Omental fat pad (tissue), 4 donors: ENCODE measurements at places on chromosomes 3 and 15. TPM values are rescaled to one million over a fixed set of nuclear protein-coding genes. Genes with fewer than 3 reads are reported as not detected.

GRCh38 chr3:134149286-134149685, 101.4 kb downstream of the RYK start:
- no peak for DNase-seq

Gene IFT80
- total RNA-seq = 34.5 TPM

DNA sequence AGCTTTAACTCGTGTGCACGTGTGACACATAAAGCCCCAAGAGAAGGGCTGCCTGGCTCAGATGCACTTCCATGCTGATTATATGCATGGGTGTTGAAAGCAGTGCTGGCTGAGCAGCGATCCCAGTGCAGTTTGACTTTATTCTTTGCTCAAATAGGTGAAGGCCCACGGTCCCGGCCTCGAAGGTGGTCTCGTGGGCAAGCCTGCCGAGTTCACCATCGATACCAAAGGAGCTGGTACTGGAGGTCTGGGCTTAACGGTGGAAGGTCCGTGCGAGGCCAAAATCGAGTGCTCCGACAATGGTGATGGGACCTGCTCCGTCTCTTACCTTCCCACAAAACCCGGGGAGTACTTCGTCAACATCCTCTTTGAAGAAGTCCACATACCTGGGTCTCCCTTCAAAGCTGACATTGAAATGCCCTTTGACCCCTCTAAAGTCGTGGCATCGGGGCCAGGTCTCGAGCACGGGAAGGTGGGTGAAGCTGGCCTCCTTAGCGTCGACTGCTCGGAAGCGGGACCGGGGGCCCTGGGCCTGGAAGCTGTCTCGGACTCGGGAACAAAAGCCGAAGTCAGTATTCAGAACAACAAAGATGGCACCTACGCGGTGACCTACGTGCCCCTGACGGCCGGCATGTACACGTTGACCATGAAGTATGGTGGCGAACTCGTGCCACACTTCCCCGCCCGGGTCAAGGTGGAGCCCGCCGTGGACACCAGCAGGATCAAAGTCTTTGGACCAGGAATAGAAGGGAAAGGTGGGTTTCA, 87.7 kb downstream of the DNASE1L3 start:
- no peak for DNase-seq

Gene STRA6
- total RNA-seq = not detected

- DNase-seq = no peak
These were observed 18.1 kb upstream of the CCR9 start for GRCh38 chr3:45868213-45868612.

DNA sequence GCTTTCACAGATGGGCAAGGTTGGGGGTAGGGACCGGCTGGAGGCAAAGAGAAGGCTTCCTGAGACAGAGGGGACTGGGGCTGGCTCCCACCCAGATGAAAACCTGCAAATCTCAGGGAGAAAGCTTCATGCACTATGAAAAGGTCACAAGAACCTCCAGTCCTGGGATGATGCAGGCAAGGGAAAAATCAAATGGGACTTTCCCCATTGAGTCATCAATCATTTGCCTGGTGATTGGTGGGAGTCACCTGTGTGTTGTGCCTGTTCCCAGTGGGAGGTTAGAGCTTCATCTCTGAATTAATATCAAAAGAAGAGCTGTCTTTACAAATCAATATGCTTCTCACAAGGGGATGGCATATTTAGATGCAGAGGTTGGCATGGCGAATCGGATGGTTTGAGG, 49.9 kb downstream of the CACNA1D start:
- no peak for DNase-seq

GRCh38 chr3:187976365-187976900, 177.5 kb upstream of the LPP start:
- DNase-seq = no peak

- no peak for DNase-seq
These were observed 6.9 kb upstream of the PTH1R start for GRCh38 chr3:46870651-46871050.

GRCh38 chr3:40173227-40173721, 136.2 kb upstream of the EIF1B start:
- no peak for DNase-seq

DNA sequence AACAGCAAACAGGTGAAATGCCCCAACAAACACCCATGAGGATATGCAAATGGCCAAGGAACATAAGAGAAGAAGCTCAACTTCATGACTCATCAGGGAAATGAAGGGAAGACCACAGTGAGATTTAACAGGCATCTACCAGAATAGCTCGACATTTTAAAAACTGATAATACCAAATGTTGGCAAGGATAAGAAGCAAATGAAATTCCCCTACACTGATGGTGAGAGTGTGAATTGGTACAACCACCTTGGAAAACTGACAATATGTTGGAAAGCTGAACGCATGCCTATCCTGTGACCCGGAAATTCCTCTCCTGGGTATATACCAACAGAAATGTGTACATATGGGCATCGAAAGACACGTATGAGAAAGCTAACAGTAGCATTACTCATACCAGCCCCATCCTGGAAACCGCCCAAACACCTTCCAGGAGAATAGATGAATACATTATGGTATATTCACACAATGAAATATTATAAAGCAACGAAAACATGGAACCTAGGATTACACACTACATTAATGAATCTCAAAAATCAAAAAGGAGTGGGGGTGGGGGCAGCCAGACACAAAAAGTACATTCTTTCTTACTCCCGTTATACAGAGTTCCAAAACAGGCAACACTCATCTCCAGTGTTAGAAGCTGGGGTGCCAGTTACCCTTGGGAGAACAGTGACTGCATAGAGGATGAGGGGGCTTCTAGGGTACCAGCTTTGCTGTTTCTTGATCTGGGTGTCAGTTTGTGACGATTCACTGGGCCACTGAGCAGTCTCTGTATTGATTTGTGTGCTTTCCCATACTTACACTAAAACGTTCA, 16.9 kb downstream of the RFTN1 start:
- DNase-seq = no peak

- no peak for DNase-seq
These were observed 33.2 kb downstream of the ZNF106 start for GRCh38 chr15:42457445-42458442.

DNA sequence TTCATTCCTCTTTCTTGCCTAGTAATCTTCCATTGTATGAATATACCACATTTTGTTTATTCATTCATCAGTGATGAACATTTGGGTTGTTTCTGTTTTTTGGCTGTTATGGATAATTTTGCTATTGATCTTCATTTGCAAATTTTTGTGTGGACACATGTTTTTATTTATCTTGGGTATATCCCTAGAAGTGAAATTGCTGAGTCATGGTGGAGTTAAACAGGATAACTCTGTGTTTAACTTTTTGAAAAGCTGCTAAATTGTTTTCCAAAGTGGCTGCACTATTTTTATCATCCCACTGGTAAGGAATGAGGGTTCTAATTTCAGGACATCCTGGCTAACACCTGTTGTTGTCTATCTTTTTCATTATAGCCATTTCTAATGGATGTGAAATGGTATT, 74.6 kb upstream of the ARL6 start:
- DNase-seq = no peak

- no peak for DNase-seq
These were observed 220.3 kb downstream of the SOX2 start for GRCh38 chr3:181932039-181932438.

Gene EXD1
- not detected for total RNA-seq

Gene TLR9
- 0.19 TPM for total RNA-seq

GRCh38 chr3:57787867-57788623, 31.9 kb downstream of the SLMAP start:
- no peak for DNase-seq

GRCh38 chr3:123728014-123728413, 143.2 kb upstream of the HACD2 start:
- DNase-seq = no peak

DNA sequence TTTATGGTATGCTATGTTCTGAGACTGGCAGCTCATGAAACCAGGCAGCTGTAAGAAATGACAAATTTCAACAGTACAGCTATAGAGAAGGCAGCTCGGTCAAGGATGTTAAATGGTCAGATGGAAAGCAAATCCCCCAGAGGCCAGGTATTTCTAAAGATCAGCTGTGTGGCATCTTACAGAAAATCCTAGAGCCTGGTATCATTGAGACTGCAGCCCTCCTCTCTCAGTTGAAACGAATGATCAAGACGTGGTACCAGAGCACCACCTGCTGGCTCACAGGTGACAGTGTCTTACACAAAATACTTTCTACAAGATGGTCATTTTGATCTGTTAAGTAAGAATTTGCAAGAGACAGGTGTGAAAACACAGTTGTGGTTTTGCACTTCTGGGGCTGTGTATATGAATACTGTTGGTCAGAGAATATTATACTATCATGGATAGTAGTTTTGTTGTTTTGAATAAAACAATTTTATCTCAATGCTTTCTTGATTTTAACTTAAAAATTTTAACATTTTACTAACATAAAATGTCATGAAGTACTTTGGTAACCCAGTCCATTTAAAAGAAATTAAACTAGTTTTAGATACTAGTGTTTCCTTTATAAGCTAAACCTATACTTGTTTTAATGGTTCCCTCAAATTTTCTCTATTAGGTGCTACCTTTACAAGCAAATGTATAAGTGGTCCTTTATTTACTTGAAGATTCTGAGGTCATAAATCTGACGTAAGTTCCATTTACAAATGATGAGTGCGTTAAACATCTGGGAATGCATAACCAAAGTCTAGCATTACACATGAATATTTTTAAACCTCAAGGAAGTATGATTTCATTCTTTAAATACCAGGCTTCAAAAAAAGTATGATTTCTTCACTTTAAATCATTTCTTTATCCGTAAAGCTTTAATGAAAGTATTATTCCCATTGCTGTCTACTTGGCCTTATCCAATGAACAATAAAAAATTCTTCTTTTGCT, 121.8 kb downstream of the PDZRN3 start:
- no peak for DNase-seq

Gene FAM43A
- 59.3 TPM for total RNA-seq

DNA sequence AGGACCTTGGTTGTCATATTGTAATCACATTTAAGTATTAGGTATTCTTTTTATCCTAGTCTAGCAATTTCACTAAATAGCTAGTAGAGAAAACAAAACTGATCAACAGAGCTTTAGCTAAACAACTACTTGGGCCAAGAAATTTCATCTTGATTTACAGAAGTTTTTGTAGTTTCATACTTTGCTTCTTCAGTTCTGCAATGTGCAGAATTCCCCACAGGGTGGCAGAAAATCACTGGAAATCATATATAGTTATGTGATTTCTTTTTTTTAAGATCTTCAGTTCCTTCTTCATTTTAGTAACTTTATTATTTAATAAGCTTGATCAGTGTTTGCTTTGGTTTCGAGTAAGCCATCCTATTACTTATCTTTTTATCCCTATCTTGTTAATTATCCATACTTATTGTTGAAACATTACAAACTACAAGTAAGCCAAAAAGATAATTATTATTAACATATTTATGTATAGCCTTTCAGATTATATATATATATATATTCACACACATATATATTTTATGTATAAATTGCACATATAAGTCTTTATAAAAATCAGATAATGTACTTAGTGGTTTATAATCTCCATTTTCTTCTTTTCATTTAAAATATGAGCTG, 2.2 kb upstream of the BNIP2 start:
- no peak for DNase-seq

- DNase-seq = no peak
These were observed 2.8 kb downstream of the DUSP7 start for GRCh38 chr3:52053307-52054304.

Gene ZPLD1
- not detected for total RNA-seq

DNA sequence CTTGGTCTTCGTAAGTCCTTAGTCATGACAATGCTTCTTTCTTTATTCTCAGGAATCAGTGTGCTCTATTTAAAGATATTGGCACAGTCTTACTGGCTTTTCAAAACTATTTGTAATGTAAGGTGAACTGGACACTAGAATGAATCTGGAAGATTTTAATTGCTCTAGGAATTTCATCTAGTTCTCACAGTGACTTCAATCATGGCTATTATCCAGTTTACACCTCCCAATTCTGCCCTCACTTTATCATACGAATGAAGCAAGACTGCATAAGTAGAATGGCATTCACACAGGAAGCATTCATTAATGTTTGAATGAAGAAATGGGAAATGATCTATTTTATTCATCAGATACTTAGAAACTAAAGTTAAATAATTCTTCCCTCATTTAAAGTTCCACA, 26.7 kb upstream of the DRD3 start:
- no peak for DNase-seq

Gene NPAP1
- not detected for total RNA-seq

Gene GALNT15
- total RNA-seq = 211 TPM

DNA sequence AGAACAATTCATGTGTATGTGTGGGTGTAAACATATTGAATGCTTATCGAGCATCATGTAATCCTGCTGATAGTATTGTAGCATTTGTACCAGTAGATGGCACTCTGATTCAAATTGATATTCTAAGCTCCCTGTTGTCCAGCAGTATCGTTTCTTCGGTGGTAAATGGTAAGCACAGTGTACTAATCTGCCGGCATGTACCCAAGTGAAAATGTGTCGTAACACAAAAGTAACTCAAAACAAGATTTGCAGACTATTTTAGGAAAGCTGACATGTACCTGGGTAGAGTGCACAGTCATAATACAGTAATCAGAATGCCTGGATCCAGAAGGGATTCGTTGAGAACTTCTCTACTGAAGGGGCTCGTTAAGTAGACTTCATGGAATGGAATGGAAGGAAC, 31.7 kb upstream of the MNS1 start:
- no peak for DNase-seq

Gene CCDC13
- total RNA-seq = 1.6 TPM

DNA sequence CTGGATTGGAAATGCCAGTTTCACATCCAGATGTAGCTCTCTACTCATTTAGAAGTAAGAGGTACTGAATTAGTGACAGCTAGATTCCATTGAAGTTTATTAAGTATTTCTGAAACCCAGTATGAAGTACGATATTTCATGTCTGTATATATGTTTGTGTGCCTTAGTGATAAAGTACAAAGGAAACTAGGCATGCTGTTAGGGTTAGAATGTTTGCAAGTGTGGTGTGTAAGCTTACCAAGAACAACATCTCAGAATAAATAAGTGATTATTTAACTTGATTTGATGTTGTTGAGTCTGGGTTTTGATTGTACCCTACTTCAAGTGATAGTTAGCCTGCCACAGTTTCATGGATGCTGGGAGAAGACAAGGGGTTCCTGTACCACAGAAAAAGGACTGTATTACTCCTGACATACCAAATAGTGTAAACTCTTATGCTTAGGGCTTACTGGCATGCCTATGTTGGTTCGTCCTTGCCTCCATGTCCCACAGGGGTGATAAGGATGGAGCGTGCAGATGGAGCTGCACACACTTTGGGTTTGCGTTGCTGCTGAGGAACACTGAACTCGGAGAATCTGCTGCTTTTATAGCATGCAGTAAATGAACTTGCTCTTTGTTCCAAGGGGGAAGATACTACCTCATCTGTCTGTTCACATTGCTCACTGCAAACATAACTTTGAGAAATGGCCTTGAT, 43.6 kb downstream of the FNDC3B start:
- DNase-seq = no peak

Gene SNTN
- not detected for total RNA-seq

DNA sequence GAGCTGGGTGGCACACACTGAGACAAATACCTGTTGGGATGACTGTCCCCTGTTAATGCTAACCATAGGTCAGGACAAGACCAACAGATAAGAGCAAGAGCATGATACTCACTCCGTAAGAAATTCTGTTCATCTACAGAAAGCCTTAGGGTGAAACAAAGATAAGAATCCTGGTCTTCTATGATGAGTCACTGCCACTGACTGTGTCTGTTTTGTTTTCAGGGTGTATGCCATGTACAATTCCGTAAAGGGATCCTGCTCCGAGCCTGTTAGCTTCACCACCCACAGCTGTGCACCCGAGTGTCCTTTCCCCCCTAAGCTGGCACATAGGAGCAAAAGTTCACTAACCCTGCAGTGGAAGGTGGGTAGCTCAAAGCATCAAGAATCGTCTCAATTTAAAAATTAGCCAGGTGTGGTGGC, 141.1 kb downstream of the GHSR start:
- no peak for DNase-seq

Gene TNIK
- 12.8 TPM for total RNA-seq

GRCh38 chr3:118244761-118245160, 789.9 kb downstream of the IGSF11 start:
- no peak for DNase-seq
